ENCODE measurements at places on chromosomes 3 and 15. TPM values are rescaled to one million over a fixed set of nuclear protein-coding genes. Genes with fewer than 3 reads are reported as not detected.

- DNase-seq = no peak
Observed at GRCh38 chr3:70992131-70992530, 591.4 kb downstream of the FOXP1 start.

GRCh38 chr3:139677388-139678155 is at the start of gene NMNAT3:
Gene NMNAT3 (minus strand): TSS chr3:139677972. CDS start chr3:139627724, 50,248 bp downstream.
- peak; percentile 92 for DNase-seq

GRCh38 chr3:15889936-15890335 is 92.2 kb upstream of the ANKRD28 start:
- DNase-seq = no peak

Gene HIGD2B
- total RNA-seq = not detected

DNA sequence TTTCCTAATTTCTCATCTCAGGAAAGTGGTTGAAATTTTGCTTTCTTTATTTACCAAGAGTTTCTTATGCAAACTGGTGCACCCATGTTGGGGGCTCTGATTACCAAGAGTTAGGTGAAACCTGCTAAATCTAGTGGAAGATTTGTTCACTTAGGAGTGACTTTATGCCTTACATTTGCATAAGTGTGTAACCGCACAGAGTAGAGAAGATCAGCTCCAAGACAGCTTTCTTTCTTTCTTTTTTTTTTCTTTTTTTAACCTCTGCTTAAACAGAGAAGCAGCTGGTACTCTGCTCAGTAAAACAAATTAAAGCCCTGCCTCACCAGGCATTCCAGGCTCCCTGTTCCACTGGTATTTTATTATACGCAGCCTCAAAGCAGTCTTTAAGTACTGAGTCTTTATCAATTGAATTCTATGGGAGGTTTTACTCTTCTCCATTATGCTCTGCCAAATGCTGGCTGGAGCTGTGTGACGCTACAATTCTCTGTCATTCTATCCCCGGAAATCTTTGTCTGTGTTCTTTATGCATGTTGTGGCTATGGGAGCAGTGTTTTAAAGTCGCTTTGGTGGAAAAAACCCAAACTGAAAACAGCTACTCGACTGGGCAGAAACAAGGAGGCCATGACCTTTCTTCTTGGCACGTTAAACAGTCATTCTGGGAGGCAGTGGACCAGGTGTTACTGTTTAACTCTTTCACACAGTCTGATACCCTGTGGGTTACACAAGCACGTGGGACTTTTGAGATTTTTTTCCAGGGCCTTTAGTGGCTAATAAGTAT is 55.2 kb upstream of the GBE1 start:
- peak; percentile 69 for DNase-seq

Gene CILP
- 18.8 TPM for total RNA-seq

DNA sequence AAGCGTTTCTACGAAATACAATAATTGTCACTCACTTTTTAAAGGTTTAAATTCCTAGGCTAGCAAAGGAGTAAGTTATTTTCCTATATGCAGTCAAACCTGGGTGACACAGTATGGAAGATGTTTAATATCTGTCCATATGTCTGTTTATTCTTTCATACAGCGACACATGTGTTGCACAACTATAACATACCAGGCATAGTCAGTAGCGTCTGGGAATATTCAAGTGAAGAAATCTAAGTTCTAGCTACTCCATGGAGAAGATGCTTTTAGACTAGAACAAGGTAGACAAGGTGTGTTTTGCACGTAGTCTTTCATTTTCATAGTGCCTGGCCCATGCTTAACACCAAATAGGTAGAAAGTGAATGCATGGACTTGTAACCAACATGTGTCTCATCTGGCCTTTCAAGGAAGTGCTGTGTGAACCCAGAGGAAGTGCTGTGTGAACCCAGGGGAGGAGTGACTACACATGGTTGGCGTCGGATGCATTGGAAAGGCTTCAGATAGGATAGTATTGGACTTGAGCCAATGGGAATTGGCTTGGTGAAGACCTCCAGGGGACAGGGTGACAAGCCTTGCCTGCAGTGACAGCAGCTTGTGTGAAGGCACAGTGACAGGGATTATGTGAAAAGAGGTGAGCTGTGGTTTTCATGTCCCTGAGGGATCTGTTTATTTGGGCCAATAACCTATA is 267.0 kb downstream of the PTPRG start:
- DNase-seq = no peak

Gene SNRPN
- total RNA-seq = 96.2 TPM

Gene CMSS1
- 3.9 TPM for total RNA-seq

DNA sequence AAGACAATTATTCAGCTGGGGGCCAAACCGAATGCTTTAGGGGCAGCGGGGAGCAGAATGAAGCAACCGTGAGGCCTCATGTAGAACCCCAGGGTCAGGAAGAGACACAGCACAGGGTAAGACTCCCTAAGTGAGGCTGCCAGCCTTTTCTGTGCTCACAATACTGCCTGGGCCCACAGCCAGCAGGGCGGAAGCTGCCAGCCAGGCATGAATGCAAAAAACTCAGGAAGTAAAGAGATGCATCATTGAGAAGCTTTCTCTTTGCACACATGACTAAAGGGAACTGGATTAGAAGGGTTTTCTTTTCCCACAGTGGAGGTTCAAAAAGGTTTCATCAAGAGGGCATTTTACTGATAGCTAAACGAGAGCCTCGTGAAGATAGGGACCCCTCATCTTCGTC is 33.3 kb downstream of the CA12 start:
- peak; percentile 80 for DNase-seq

- peak; percentile 7 for DNase-seq
Observed at GRCh38 chr15:76905855-76906254, 715 bp upstream of the SCAPER start.

DNA sequence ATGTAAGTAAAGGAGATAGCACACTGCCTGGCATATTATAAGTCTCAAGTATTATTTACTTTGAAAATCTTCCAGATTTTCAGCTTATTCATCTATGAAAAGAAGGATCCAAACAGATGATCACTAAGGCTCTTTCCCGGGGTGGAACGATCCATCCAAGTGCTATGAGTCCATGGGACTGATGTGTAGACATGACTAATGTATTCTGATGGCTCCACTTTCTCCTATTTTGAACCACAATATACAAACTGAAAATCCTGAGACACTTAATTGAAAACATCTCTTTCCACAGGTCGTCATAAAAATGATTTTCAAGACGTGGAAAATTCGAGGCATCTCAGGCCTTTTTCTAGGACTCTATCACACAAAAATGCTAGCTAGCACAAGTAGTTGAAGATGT is 33.4 kb upstream of the CHRM5 start:
- DNase-seq = no peak

- no peak for DNase-seq
Observed at GRCh38 chr15:66644869-66645268, 57.2 kb upstream of the SMAD6 start.

Gene NRROS
- total RNA-seq = 0.66 TPM

DNA sequence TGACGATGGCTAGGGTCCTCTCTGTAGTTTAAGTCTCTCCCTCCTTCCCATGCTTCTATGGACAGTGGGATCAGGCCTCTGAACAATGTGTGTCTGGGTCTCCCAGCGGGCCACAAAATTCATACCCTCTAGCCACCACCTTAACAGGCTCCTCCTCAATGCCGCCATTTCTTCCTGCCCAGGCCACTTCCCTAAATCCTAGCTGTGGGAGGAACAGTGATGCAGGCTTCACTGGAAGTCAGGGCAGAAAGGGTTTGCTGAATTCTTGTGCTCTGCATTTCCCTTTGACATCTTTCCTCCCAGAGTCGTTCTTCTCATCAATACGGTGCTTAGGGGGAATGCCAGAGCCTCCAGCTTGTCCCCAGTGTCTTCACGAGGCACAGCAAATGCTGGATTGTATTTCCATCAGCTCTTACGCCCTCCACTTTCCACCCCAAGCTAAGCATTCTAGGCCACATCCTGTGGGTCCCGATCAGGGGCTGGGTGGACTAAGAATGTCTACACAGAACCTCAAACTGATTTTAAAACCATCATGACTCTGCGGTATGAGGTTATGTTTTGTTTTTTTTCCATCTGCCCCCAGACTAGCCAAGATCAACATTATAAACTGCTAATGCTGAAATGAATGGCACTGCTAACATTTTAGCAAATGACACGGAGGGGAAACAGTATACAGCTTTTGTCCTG is 11.9 kb upstream of the LDHAL6B start:
- DNase-seq = no peak

Gene CADPS
- 22.1 TPM for total RNA-seq

Gene TYRO3
- 10.9 TPM for total RNA-seq

Gene BCL6
- total RNA-seq = 53.4 TPM

Gene ACAD9
- total RNA-seq = 46.5 TPM

Gene NBEAL2
- 98.8 TPM for total RNA-seq

DNA sequence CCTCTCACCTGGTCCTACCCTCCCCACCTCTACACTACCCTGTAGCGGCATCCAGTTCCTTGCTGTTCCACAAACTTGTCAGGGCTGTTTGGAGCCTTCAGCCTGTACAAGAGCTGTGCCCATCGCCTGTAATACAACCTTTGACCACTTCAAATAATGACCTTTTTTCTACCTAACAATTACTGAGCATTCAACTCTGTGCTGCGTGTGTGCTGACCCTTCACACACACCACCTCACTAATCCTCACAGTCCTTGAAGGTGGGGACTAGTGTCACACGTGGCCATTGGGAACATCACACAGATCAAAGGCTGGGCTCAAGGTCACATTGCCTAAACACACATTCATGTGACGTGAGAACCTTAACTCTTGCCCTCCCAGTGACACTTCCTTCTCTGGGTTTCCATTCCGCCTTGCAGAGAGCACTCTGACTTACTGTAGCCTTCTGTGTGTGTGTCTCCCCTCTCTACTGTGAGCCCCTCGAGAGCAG is 3.1 kb downstream of the C3orf20 start:
- DNase-seq = no peak

- DNase-seq = no peak
Observed at GRCh38 chr3:18135060-18135814, 289.9 kb downstream of the SATB1 start.

DNA sequence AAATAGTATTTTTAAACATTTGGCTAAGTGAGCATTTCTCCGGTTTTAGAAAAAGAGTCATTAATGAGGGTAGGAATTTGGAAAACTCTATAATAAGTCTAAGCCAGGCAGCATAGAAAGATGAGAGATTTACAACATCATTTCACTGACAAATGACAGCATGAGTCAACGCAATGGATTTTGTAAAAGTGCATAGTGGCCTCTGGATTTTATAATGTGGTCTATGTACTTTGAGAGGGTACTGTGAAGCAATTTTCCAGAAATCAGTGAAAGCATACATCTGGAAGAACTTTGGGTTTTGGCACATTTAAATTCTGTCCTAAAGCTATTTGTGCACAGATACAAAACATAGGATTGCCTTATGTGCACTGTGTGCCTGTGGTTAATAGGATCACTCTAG is 130.8 kb upstream of the CCNL1 start:
- no peak for DNase-seq

Gene FAN1
- total RNA-seq = 20.2 TPM

DNA sequence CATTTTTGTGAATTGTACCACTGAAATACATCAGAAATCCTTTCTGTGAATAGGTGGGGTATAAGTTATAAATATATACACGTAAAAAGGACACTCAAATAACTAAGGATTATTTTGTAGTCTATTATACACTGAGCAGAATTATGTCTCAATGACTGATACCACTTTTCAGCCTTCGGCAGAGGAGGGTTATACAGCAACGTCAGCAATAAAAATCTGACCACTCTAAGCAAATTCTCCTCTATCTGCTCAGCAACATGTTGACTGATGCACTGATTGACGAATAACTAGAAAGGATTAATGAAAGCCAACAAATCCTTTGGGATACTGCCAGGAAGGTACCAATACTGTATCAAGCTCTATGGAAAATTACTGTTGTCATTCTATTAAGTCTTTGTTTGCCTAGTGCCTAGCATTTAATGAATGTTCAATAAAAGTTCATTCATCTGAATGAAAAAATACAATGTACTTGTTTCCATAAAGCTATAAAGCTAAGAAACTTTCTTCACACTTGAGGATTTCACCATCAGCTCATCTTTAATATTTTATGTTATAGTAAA is 5.2 kb downstream of the ARPP19 start:
- DNase-seq = no peak

DNA sequence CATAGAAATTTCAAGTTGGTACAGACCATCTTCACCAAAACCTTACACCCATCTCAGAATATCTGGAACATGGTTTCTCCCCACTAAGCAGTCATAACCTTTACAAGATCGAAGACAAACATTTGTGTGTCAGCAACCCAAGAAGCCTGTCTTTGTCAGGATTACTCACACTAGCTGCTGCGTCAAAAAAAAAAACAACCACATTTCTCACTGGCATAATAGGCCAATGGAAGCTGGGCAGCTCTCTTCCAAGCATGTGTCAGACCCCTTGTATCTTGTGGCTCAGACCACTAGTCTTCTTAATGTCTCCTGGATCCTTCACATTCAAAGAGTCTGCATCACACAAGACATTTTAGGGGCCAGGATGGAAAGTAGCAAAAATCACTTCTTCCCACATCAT is 266.9 kb upstream of the IGF1R start:
- no peak for DNase-seq
